Fibroblast of lung (primary cell): ENCODE measurements at places on chromosomes 12 and 14.

DNA sequence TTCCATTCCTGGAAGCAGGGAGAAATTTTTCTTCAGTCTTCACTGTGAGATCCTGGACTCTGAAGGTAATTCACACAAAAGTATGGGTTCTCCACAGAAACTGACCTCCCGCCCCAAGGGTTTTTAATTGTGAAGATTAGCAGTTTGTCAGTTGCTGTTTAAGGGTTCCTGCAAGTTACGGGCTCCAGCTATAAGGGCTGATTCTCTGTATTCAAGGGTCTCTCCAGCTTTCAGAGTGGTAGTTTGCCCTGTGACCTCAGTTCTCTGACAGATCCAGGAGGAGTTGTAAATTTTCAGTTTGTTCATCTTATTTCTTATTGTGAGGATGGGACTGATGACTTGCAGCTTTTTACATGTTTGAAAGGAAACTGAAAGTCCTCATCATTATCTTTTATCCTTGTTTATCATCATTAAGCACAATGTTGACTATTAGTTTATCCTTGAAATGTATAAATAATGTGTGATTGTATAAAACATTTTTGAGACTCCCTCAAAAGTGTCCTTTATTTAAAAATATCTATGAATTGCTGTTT, 110.9 kb downstream of the SCAF11 start:
- DNase-seq, result no peak

DNA sequence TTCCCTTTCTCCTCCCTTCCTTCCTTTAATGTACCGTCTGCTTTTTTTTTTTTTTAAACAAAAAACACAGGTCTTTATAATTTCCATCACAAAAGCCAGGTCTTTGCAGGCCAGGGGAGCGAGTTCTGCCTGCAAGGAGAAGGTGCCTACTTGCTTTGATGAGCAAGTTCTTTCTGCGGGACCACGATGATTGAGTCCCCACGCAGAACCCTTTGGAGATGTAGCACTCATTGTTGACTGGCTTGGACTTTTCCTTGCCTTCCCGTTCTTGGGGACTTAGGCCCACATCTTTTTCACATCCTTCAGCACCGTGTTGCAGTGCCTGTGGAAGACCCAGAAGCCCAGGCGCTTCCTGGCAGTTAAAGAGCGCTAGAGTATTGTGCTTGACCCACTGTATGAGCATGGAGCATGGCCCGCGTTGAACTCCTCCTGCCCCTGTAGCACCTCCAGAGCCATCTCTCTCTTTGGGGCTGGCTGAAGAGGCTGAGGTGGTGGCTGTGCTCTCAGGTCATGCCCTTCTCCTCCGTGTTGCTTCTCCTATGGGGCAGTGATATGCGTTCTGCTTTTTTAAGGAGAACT, 177.6 kb downstream of the EXOC5 start:
- no peak for DNase-seq

- no peak for DNase-seq
These were observed 213.4 kb downstream of the VRK1 start for GRCh38 chr14:97010491-97011160.

- DNase-seq, result no peak
These were observed 5.9 kb upstream of the TULP3 start for GRCh38 chr12:2884810-2885209.

GRCh38 chr14:64244279-64244678, 49.9 kb downstream of the ESR2 start:
- DNase-seq, result peak; percentile 35
